GM12891 (cell line): ENCODE measurements at places on chromosomes 6 and 20.

DNA sequence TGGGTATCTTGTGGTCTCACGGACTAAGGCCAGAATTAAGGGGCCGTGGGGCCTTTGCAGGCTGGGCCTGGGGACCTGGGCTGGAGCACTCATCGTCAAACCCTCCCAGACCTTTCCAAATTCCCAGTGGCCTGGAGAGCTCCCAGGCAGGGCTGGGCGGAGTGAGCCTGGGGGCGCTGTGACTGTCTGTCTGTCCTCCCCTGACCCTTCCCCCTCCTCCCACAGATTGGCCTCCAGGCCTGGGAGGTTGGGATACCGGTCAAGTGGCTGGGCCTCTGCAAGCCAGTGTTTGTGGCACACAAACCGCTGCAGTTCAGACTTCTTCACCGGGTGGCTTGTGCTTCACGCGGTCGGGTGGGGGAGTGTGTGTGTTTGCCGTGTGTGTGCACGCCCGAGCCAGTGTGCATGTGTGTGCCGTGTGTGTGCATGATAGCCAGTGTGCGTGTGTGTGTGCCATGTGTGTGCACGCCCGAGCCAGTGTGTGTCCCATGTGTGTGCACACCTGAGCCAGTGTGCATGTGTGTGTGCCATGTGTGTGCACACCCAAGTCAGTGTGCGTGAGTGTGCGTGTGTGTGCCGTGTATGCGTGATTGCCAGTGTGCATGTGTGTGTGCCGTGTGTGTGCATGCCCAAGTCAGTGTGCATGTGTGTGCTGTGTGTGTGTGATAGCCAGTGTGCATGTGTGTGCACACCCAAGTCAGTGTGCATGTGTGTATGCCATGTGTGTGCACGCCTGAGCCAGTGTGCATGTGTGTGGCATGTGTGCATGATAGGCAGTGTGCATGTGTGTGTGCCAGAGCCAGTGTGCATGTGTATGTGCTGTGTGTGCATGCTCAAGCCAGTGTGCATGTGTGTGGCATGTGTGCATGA is 6.3 kb downstream of the RBBP8NL start:
- DNase-seq: no peak

- DNase-seq: no peak
Measured at GRCh38 chr20:51042657-51043247, 19.8 kb upstream of the KCNG1 start.

DNA sequence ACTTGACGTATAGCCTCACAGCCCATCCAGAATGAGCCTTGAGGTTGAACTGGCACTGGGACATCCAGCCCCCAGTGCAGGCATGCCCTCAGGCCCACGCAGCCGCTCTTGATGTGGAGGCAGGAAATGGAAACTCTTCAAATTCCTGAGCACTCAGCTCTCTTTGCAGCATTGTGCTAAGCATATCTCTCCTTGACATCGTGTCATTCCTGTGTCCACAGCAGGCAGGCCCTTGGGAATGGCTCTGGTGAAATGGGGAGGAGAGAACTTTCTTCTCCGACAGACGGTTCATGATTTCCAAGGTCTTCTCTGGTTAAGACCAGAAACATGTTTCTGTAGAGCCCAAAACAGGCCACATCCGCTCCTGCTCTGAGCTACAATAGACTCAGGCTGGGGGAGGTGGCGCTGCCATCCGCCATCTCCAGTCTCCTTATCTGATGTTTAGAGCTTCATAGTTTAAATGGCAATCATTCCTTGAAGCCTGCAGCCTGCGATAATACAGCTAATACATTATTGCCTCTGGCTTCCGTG is 248.8 kb downstream of the CDH4 start:
- no peak for DNase-seq

- no peak for DNase-seq
Measured at GRCh38 chr20:31573555-31574321, 31.4 kb upstream of the ID1 start.

DNA sequence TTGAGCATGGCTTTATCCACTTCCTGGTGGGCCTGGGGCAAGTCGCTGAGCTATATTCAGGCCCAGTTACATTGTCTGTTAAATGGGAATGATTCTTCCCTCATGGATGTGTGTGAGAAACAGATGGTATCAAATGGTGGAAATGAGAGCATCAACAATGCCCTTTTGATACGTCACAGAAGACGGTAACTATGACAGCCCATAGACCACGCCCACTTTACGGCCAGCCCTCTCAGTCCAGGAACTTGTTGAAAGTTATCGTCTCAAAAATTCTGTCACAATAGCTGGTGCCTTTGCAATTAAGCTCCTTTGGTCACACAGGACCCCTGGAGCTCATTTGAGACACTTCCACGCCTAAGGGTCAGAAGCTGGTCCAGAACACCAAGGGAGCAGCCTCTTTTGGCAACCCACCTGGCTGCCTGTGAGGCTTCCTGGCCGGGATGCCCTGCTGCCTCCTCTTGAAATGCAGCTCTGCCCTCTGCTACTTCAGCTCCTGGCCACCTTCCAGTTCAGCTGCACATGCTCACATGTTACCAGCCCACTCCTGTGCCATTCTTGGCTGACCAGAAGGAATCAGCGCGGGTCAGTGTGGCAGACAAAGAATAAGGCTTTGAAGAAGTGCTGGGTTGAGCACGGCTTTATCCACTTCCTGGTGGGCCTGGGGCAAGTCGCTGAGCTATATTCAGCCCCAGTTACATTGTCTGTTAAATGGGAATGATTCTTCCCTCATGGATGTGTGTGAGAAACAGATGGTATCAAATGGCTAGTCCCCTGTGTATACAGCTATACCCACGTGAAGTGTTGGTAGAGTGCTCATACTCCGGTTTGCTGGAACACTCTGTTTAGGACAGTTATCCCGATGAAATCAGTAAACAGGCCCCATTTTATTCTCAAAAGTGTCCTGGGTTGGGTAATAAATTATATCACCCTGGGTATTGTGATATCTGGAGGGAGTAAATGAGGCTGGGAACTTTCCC is 199.2 kb upstream of the SUPT3H start:
- DNase-seq: no peak
